Stimulated activated CD4-positive, alpha-beta T cell treated with anti-CD3 and anti-CD28 coated beads, TNF-alpha, amount 100 ng/mL, for 1 hour (primary cell): ENCODE measurements at places on chromosomes 5 and 9.

- DNase-seq: no peak
Observed at GRCh38 chr5:151106509-151106908, 25.7 kb upstream of the TNIP1 start.

- no peak for DNase-seq
Observed at GRCh38 chr9:93596399-93596798, 20.0 kb downstream of the PHF2 start.

- DNase-seq: no peak
Observed at GRCh38 chr9:135976531-135976930, 15.4 kb upstream of the UBAC1 start.

- DNase-seq: no peak
Observed at GRCh38 chr9:20402273-20402875, 219.9 kb downstream of the MLLT3 start.

- DNase-seq: no peak
Observed at GRCh38 chr9:127968042-127968441, 12.7 kb downstream of the EEIG1 start.

- no peak for DNase-seq
Observed at GRCh38 chr5:157817387-157817702, 41.6 kb downstream of the CLINT1 start.

- no peak for DNase-seq
Observed at GRCh38 chr5:42949348-42950115, 90.6 kb downstream of the ANXA2R start.

DNA sequence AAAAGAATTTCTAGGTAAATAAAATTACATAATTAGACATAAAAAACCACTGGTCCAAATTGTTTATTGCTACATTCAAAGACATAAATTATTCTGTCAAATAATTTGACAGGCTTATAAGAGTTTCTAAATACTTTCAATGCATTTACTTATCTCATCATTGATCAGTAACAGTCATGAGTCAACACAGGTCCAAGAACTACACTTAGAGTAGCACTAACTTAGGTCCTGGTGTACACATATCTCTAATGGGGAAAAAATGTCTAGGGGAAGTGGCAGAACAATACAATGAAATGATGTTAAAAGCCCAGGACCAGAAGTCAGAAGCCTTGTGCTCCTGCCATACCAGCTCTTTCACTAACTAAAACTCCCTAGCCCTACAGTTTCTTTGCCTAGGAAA lies 96.5 kb upstream of the SLCO6A1 start:
- no peak for DNase-seq

- DNase-seq: no peak
Observed at GRCh38 chr5:116681334-116682013, 106.9 kb upstream of the SEMA6A start.

DNA sequence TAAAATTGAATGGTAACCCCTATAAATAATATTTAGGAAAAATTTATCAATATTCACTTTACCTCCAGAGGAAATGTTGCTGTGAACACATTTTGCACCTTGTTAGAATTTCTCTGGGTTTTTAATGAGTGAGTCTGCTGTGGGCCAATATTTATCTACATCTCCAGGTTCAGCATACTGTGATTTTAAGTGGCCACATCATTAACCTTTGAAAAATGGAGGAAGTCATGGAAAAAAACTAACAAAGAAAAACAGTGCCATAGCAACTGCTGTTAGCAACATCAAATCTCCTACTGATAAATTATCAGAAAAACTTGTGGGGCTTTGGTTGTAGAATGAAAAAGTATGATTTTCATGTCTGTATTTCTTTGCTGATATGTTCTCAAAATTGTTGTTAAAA lies 55.0 kb downstream of the CD180 start:
- DNase-seq: no peak

DNA sequence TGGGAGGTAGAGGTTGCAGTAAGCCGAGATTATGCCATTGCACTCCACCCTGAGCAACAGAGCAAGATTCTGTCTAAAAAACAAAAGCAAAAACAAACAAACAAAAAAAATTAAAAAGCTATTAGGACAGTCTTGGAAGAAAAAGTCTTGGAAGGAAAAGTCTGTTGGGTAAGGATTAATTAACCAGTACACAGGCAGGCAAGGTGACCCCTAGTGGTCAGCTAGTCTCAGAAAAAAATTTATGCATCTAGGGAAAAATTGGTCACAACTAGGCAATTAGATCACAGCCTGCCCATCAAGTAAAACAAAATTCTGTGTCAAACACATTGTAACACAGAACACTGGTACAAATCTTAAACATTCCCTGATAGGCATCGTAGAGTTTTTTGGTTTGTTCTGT lies 6.7 kb upstream of the ANKRD18B start:
- DNase-seq: no peak

DNA sequence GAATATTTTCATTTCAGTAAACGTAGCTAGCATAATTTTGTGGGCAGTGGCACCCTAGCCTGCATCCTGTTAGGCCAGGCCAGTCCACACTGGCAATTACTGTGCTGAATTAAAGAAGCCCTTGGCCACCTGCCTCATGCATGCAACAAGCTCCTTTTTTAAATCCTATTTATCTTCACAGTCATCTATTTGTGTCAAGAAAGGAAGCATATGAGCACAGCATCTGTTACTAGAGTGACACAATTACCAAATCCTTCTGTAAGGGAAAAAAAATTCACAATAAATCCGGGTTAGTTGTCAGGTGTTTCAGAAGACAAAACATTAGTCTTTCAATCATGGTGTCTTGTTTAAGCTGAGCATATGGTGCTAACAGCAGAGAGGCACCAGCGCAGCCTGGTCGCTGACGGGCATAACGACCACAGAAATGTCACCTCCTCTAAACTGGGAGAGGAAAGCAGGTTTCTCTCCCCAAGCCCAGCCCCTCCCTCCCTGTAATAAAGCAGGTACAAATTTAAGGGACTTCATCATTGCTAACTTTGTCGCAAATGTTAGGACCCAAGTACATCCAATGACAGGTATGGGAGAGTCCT lies 520.6 kb downstream of the CTNND2 start:
- DNase-seq: no peak

DNA sequence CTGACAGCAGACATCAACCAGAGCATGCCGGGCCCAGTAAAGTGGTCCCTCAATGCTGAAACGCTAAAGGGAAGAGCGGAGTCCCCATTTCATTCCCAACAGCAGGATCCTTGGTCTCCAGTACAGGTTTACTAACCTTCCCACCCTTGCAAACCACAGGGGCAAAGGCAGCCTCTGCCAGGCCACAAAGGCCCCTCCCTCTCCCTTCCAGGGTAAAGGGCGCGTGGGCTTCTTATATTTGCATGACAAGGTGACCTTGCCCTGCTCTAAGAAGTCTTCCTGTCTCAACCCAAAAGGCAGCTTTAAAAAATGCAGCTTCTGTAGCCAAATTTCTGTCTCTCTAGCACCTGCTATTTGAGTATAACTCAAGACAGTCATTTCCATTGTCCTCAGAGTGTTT lies 131.5 kb upstream of the PTCH1 start:
- DNase-seq: no peak

GRCh38 chr5:156253130-156253529 lies 73.8 kb upstream of the SGCD start:
- no peak for DNase-seq

GRCh38 chr5:5658226-5658625 lies 235.7 kb downstream of the ICE1 start:
- no peak for DNase-seq

DNA sequence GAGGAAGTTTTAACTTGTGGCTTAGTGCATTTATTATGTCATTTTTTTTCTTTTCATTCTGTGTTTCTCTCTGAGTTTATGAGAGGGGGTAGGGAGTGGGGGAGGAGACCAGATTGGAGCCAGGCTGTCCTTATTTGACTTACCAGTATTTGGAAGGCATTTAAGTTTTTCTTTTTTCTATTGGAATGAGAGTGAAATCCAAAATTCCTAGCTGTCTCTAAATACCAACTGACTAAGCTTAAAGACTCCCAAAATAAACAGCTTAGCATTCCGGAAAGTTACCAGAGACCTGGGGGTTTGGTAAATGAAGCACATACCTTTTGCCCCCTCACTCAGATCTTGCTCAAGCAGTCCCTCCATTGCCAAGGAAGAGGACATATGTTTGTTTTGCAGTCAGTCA lies 581.9 kb upstream of the BRINP1 start:
- DNase-seq: no peak

DNA sequence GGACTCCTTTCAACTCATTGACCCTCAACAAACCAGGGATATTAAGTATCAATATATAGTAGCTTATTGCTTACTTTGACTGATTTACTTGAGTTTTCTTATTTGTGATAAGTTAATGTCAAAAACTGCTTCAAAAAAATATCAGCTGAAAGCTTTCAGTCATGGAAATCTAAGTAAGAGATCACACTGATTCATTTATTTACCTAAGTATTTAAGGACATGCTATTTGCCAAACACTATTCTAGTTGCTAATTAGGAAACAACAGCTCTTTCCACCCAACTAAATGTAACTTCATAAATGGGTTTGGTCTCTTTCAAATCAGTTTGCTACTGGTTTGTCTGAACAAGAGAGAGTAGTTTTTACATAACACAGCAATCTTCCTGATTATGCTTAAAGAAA lies 48.2 kb downstream of the CHD1 start:
- no peak for DNase-seq

DNA sequence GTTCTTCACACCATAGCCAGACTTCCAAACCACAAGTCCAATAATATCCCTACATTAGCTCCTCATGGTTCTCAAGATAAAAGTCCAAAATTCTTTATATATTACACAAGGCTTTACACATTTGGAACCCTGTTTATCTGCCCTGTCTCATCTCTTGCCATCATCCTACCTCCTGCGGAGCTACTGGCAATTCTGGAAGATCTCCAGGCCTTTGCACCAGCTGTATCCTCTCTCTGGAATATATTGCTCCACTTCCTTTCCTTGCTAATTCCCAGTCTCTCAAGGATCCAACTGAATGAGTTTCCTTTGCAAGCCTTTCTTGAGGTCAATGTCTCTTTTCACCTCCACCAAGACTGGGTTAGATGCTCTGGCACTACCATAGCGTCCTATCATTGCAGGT lies 41.3 kb upstream of the MIER3 start:
- DNase-seq: no peak

DNA sequence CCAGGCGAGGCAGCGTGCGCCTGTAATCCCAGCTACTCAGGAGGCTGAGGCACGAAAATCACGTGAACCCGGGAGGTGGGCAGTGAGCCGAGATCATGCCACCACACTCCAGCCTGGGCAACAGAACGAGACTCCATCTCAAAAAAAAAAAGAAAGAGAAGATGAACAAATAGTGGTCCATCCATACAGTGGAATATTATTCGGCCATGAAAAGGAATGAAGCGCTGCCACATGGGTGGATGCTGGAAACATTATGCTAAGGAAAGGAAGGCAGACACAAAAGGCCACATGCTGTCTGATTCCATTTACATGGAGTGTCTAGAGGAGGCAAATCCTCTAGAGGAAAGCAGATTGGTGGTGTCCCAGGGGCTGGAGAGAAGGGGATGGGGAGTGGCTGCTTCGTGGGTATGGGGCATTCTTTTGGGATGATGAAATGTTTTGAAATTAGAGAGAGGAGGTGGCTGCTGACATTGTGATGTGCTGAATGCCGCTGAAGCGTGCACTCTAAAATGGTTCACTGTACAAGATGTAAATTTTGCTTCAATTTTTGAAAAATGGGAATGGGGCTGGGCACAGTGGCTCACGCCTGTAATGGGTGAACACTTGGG lies 17.0 kb downstream of the PLPP7 start:
- DNase-seq: no peak

GRCh38 chr5:151492729-151493128 lies 45.3 kb downstream of the SLC36A1 start:
- no peak for DNase-seq

DNA sequence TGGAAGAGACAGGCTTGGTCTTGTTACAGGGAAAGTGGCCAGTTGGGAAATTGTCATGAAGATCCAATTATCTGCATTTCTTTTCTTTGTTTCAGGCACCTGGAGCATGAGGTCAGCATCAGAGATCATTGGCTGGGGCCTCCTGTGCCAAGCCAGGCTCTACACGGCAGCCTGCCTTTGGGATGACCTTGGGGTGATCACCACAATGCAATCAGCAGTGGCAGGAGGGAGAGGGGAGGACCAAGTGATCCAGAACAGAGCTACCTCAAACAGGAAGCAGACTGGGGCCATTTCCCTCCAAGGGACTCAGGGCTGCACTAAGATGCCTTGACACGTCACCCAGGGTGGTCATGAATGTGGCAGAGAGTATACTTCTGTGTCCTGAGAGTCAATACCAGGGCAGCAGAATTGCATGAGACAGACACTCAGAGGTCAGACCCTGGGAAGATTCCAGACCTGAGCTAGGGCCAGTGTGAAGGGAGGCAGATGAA lies 8.9 kb downstream of the SMIM23 start:
- DNase-seq: no peak

GRCh38 chr9:124697326-124698200 lies 73.5 kb downstream of the NR6A1 start:
- no peak for DNase-seq

- DNase-seq: no peak
Observed at GRCh38 chr5:90381213-90381929, 28.2 kb downstream of the CETN3 start.

DNA sequence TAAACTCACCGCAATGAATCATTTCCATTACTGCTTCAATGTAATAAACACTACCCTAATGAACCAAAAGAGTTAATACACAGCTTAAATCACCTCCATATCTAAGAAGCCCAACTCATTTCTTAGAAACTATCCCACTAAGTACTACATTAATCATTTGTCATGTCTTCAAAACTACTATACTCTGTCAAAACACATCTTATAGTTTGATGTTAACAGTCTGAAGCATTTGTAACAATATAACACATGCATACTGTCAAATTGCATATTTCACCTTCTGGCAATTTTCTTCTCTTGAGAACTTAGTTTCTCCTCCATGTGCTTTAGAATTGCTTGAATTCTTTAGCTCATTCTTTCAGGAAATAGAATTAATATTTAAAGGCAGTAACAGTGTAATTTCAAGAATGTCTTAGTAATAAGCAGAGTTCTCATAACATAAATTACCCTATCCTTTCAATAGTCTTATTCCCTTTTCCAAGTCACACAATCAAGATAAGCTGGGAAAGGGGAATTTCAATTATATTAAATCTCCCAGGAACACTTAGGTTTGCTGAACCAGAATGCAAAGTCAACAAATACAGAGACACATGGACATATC lies 199.7 kb downstream of the ATPSCKMT start:
- no peak for DNase-seq

GRCh38 chr9:121268851-121269641 lies 1.1 kb downstream of the GSN start:
- no peak for DNase-seq
